GM12892 (cell line): ENCODE measurements at places on chromosomes 16 and 17.

DNA sequence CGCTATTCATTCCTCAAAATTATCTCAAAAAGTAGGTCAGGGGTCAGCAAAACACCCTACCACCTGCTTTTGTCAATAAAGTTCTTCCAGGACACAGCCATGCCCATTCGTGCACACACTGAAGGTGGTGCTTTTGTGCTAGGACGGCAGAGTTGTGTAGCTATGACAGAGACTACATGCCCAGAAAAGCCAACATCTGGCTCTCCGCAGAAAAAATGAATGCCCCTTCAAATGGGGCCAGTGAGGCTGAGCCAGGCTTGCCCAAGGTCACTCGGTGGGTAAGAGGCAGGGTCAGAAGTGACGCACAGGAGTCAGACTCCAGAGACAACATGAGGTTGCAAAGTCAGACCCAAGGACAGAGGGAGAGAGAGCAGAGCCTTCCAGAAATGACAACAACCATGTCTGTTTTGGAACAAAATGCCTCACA is 200.1 kb downstream of the XYLT1 start:
- no peak for DNase-seq

- DNase-seq = no peak
These were observed 20.4 kb upstream of the SCIMP start for GRCh38 chr17:5254903-5255521.

- DNase-seq = no peak
These were observed 3.1 kb upstream of the BANP start for GRCh38 chr16:87948119-87948545.

GRCh38 chr17:31167111-31167510 is 72.3 kb downstream of the NF1 start:
- no peak for DNase-seq

GRCh38 chr17:13931111-13931526 is 138.2 kb upstream of the COX10 start:
- DNase-seq = no peak

DNA sequence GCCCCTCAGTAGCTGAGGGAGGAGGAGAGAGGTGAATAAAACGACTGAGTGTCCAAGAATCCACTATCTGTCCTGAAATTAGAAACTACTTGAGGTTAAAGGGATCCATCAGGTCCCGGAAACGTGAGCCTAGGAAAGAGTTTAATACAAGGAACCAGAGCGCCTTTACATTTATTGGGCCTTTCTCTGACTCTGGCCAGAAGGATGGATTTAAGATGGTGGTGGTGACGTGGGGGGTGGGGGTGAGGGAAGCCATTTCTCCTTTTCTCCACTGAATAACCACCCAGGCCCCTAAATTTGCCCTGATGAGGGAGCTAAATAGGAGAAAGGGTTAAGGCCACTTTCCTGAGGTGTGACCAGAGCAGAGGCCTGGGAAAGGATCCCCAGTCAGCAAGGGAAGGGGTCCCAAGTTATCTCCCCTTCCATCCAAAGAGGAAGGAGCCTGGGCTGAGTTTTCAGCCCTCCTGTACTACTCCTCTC is 1.0 kb upstream of the HOXB9 start:
- DNase-seq = no peak
